ENCODE measurements at places on chromosomes 2 and 18.

DNA sequence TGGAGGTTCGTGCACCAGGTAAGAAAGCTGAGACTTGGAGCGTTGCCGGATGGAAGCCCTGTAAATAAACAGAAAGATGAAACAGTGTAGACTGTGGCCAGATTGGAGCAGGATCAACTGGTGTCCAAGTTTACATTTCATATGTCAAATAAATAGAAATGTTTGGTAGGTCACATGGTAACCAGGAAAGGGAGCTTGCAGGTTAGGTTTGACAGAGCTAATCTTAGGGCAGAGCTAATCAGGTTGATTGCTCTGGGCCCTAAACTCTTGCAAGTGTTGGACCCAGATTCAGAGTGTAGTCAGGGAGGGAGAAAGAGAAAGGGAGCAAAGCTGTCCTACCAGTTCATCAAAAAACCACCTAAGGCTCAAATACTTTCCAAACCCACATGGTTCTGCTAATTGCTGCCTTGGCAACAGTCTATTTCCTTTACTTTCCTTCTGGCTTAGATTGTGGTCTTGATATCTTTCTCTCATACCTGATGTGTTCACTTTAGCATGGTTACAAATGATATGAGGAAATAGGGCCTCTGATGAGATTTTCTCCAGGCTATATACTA lies 63.2 kb downstream of the G6PC2 start:
- no peak for ATAC-seq

GRCh38 chr2:105038383-105039061 lies 653 bp downstream of the MRPS9 start:
- no peak for ATAC-seq

DNA sequence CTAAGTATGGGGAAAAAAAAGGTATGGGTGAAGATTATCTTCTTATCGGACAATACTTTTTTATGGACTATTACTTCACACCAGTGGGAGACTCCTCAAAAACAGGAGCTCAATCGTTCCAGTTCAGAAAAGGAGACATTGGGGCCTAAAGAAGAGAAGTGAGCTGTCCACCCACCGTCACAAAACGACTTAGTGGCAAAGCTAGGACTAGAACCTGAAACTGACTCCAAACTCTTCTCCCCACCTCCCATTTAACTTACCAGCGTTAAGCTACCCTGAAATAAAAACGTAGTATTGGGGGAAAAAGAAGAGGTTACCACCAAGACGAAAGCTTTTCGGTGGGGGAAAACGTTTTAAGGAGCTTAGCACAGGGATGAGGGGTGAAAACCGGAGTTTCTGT lies 503 bp downstream of the GTF3C3 start:
- ATAC-seq: no peak

- no peak for ATAC-seq
Observed at GRCh38 chr2:6973895-6974545, 56.8 kb downstream of the RNF144A start.

DNA sequence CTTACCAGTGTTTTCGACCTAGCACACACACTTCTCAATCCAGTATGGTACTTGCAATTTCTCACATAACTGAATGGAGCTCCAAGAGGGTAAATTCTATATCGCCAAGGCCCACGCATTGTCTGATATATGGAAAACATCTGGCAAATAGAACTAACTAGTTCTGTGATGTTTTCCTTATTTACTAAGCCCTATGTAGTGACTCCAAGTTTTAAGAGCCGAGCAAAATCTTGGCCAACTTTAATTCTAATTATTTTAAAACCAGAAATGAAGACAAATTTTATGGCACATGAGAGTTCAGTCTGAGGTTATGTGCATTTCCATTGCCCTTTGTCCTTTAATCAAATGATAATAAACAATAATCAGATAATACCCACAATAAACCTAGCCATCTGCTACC lies 1119.7 kb upstream of the CNTNAP5 start:
- ATAC-seq: no peak

- ATAC-seq: no peak
Observed at GRCh38 chr18:74402806-74403433, 54.2 kb downstream of the DIPK1C start.

- no peak for ATAC-seq
Observed at GRCh38 chr2:77018219-77018618, 504.0 kb downstream of the LRRTM4 start.

DNA sequence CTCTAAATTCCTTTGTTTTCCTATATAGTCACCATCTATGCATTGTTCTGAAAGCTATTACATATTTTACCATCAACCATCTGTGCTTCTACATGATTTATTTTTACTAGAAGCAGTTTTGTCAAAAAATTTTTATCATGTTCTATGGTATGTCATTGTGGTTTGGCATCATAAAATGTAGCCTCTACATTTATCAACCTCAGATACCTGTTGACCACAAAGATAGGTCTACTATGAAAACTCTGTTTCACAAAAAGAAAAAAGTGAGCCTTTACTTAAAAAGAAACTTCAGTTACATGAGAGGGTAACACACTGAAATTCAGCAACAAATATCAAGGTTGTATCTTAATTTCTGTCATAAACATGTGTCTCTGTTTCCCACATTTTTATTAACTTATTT lies 3.7 kb downstream of the BCL2 start:
- ATAC-seq: no peak

DNA sequence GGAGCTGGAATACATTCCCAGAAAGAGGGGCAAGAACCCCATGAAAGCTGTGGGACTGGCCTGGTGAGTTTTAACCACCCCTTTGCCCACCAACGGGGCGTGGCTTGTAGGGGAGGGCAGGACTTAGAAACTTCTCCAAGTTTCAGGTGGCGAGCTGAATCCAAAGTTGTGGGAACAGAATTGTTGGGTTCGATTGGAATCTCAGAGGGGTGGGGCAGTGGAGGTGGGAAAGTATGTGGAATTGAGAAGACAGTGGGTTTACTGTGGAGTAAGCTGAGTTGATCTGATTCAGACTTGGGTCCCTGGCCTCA lies 1.1 kb downstream of the PNKD start:
- no peak for ATAC-seq

- no peak for ATAC-seq
Observed at GRCh38 chr2:95391641-95392310, 10.7 kb upstream of the FAHD2A start.

- ATAC-seq: peak; percentile 94
Observed at GRCh38 chr2:37916512-37917082, 8.5 kb upstream of the RMDN2 start.

DNA sequence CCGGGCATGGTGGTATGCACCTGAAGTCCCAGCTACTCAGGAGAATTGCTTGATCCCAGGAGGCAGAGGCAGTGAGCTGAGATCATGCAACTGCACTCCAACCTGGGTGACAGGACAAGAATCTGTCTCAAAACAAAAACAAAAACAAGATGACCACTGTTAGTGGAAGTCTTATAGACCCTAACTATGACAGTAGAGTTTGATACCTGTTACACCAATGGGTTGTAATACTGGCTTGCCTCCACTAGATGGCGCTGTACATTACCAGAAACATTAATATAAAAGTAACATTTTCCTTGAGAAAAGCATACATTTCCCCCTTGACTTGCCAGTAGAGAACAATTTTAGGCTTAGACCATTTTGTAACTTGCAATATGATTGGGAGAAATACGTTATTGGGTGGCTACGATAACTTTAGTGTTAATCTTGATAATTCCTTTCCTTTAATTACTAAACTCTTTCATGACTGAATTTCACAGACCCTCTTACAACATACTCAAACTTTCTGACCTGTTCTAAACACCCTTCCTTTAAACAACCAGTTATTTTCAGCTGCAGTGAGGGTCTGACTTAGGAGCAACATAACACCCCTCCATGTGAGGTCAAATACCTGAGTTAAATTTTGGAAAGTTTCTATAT lies 19.5 kb downstream of the SLC25A52 start:
- no peak for ATAC-seq

GRCh38 chr2:97267411-97268074 lies 154.6 kb downstream of the ANKRD36 start:
- no peak for ATAC-seq

GRCh38 chr2:31322371-31322770 lies 88.4 kb downstream of the EHD3 start:
- ATAC-seq: no peak

- no peak for ATAC-seq
Observed at GRCh38 chr2:402206-402605, 114.3 kb upstream of the ALKAL2 start.

DNA sequence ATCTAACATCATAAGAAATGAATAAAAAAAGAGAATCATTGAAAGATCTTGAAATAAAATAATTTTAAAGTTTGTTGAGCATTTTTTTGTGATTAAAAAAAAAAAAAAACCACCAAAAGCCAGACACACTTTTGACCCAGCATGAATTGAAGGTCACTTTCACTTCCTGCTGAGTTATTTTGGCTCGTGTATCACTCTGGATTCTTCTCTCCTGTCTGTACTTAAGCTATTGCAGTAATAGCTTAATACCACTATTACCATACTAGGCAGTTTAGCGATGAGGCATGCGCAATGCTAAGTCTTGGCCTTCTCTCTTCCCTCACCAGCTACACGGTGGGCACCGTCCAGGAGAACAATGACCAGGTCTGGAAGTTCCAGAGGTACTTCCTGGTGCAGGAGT lies 54.5 kb upstream of the SPP2 start:
- no peak for ATAC-seq

GRCh38 chr18:63788447-63789096 lies 13.4 kb downstream of the SERPINB7 start:
- ATAC-seq: no peak

- no peak for ATAC-seq
Observed at GRCh38 chr2:68292108-68292710, 27.5 kb downstream of the CNRIP1 start.

DNA sequence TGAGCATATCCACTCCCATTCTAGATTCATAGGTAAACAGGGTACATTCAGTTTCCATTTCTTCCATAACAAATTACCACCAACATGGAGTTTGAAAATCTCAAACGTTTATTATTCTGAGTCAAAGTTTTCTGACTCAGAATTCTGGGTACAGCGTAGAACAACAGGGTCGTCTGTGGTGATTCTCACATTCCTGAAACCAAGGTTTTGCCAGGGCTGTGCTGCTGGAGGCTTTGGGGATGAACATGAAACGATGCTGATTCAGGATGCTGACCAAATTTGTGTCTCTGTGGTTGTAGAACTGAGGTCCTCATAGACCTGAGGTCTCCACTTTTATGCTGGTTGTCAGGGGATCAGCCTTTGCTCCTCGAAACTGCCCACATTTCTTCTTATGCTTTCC lies 255.7 kb downstream of the DSEL start:
- no peak for ATAC-seq

DNA sequence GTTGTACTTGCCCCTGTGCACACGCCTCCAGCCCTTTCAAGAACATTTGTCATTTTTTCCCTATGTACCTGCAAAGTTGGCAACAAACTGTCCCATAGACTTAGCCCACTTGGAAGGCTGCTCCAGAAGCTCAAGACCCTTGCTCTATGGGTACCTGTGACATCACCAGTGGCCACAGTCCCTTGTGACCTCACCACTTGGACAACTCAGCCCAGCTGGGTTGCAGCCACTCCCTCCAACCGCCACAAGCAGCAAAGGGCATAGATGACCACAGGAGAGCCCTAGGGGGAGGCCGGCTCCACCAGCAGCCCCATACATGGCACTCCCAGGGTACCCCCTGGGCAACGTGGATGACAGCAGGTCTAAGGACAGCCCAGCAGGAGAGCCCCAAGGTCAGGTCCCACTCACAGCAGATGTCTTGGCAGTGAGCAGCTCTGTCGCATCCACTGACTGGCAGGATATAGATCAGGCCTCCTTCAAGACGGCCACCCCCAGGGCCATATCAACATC lies at the start of gene TEX44:
Gene TEX44, plus strand, starts transcription at position 229 of the 510 bp plus-strand sequence. Its CDS starts 88 bp downstream, at position 317.
- no peak for ATAC-seq

DNA sequence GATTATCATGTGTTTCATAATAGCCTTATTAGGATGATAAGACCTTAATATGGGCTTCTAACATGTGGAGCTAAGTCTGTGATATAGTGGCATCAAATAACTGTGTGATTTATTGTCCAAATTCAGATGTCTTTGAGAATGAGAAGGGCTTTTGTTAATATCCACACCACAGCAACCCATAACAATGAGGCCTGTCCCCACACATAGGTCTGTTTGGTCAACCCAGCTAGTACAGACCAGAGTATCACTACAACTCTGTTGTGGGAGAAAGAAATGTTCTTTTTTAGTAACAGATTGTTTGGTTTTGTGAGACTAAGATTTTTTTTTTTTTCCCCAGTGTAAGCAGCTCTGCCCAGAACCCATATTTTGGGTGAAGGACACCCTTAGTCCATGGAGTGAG lies 439.2 kb downstream of the PIK3C3 start:
- ATAC-seq: no peak

DNA sequence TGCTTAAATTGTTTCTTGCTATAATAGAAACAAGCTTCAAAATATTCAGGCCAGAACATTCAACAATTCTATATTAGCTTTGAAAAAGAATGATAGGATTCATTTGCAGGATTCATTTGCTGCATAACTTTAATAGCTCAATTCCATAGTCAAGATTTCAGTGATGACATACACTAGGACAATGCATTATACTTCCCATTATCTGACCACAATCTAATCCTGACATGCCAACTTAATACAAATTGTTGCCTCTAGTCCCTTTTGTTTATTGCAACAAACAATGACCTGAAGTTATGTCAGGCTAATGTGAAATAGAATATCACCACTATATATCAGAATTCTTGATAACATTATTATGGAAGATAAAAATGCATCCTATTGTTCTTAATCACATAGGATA lies 169.4 kb downstream of the DNAH7 start:
- ATAC-seq: no peak

DNA sequence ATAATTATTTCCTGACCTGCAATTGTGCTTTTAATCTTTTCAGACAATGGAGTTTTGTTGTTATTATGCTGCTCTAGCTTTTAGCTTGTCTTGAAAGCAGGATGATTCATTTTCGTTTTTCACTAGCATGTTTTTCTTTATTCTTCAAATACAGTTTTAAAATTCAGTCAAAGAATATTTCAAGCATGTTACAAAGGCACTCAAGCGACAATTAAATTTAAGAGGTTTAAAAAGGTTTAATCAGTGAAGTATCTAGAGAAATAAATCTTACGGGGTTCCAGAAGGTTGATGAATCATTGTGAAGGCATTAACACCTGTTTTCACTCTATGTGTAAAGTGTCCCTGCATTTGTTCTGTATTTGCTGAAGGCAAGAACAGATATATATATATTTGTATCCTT lies 390.7 kb upstream of the TMEFF2 start:
- no peak for ATAC-seq

DNA sequence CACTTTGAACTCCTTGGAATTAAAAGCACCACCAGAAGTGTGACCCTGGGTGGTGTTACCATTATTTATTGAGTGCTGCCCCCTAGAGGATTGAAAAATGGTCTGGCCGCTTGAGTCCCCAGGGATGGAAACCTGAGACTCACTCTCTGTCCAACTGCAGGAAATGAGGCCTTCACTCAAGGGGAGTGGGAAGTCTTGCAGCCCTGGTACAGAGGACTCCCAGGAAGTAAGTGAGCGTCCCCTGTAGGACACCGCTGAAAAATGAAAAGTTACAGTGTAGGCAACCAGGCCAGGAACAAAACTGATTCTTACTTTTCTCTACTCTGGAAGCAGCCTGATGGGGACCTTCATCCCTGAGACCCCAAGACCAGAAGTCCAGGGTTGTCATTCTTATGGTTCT lies 2.2 kb upstream of the NRP2 start:
- peak; percentile 20 for ATAC-seq
